Thyroid gland (tissue), 4 donors: ENCODE measurements at places on chromosomes 5 and 9. TPM values are rescaled to one million over a fixed set of nuclear protein-coding genes. Genes with fewer than 3 reads are reported as not detected.
A peak's percentile ranks its signal among the peaks of the same experiment; 100 is the strongest.

The WWC1 gene
- total RNA-seq: 80.1 TPM

DNA sequence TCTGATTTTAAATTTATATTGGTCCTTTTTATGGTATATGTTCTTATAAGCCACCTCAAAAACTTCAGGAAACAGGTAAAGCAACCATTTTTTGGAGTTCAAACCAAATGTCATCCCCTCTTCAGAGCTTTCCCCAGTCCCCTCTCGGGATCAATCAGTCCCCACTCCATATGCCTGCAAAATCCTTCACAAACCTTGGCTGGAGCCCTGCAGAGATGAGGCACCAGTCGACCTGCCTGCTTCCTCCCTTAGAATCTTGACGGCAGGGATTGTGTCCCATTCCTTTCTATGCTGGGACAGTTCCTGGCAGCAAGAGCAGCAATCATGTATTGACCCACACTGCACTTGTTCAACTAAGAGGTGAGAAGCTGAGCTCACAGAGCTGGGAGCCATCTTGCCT lies 22.6 kb downstream of the B4GALT1 start:
- DNase-seq: no peak

GRCh38 chr5:139062910-139063663 lies 135.1 kb downstream of the SIL1 start:
- no peak for DNase-seq

The LOX gene
- 39.5 TPM for total RNA-seq

The RORB gene
- 1.8 TPM for total RNA-seq

GRCh38 chr9:96305171-96305570 lies 3.2 kb upstream of the HSD17B3 start:
- no peak for DNase-seq

- no peak for DNase-seq
Measured at GRCh38 chr5:95262933-95263660, 21.8 kb downstream of the MCTP1 start.

DNA sequence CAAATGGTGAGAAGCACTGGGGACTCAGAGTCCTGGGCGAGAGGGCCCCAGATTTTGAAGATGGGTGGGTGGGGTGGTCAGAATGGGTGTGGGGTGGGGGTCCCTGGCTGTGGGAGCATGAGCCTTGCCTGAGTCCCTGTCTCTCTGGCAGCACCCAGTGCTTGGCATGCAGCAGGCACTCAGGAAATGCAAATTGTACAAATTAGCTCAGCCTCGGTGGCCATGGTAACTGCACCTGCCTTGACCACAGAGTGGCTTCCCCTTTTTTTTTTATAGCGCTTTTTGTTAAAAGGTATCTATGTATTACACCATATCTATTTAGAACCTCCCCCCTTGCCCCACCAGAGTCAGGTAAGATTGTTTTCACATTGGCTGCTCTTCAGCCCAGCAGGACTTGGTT lies 19.2 kb upstream of the PITX1 start:
- no peak for DNase-seq

- no peak for DNase-seq
Measured at GRCh38 chr5:148799737-148800527, 26.5 kb upstream of the ADRB2 start.

The SPINK6 gene
- total RNA-seq: not detected

The PCDHA8 gene
- 0.93 TPM for total RNA-seq

The BHMT gene
- 1.2 TPM for total RNA-seq

DNA sequence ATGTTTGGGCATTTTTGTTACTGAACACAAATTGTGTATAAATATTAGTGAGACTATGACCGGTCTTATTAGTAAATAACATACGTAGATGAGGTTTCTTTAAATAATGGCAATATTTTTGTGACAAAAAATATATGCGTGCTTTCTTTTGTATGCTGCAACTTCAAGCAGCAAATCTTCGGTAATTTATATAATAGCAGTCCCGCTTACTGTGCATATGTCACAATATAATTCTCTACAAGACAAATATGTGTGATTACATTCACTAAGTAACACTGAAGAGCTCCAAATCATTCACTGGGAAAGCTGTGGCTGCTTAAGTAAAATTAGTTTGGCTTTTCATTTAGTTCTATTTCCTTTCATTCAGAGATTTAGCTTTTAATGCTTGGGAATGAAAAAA lies 376.0 kb downstream of the CYLC2 start:
- no peak for DNase-seq

DNA sequence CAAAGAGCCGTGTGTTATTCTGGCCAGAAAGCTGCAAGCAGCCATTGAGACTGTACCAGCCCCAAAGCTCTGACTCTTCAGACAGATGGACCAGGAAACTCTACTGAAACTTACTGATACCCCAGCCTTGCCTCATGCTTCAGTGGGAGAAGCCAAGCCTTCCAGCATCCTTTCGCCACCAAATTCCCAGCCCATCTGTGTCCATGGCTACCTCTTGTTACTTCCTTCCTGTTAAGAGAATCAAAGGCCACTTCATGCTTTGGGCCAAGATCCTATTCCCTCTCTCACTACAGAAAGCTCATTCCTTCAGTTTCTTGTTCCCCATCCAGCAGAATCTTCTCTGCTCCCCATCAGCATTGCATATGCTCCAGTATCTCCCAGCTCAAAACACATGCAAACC lies 46.9 kb upstream of the FREM1 start:
- DNase-seq: no peak

GRCh38 chr5:172816925-172817562 lies 17.0 kb upstream of the ERGIC1 start:
- no peak for DNase-seq

DNA sequence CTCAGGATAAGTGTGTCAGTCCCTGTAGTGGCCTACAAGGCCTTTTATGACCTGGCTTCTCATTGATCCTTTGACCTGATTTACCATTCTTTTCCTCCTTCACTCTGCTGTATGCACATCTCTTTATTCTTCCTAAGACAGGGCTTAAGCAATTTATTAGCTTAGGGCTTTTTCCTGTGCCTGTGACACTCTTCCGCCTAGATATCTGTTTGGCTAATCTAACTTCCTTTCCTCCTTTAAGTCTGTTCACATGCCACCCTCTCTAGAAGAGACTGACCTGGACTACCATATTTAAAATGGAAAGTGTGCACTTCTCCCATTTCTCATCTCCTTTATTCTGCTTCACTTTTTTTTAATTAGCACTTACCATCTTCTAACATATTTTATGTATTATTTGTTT lies 29.1 kb downstream of the FOCAD start:
- DNase-seq: no peak

DNA sequence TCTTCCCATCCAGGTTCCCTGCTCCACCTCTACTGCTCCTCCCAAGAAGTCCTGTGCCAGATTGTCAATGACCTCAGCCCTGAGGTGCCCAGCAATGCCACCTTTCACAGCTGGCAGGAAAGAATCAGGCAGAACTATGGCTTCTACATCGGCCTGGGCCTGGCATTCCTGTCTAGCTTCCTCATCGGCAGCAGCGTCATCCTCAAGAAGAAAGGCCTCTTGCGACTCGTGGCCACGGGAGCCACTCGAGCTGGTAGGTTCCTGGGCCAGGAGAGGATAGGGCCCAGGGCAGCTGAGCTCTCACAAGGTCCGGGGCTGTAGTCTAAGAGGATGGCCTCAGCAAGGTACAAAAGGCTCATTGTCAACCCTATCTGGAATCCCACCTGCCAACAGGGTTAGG lies 3.1 kb downstream of the NIPAL4 start:
- no peak for DNase-seq

GRCh38 chr5:121175986-121176385 lies 675.7 kb upstream of the FTMT start:
- DNase-seq: no peak

- no peak for DNase-seq
Measured at GRCh38 chr9:134723037-134723436, 81.4 kb downstream of the COL5A1 start.

The EQTN gene
- not detected for total RNA-seq

DNA sequence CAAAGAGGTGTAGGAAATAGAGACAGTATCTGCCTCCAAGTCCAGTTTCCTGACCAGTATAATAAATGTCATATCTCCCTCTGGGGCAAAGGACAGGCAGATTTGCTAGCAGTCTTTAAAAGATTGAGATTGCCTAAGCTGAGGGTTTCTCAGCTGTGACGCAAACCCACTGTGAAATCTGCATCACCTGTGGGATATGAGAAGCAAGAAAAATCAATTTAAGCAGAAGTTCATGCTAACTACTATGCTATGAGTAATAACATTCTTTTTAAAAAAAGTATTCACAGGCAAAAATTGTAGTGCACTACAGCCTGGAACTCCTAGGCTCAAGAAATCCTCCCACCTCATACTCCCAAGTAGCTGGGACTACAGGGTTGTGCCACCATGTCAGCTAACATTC lies 168.1 kb upstream of the POC5 start:
- DNase-seq: no peak

DNA sequence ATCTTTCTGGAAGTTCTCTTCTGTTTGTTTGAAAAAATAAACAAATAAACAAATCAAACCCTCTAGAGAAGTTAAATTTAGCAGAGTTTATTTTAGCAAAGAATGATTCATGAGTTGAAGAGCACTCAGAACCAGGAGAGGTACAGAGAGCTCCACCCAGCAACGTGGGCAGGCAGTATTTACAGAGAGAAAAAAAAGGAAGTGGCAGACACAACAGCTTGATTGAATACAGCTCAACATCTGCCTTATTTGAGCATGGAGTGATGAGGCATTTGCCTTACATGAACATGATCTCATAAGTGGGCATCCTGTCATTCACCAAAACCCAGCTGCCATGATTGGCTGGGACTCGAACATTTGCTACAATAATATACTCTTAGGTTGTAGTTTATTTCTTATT lies 381.6 kb upstream of the ADAMTS16 start:
- peak; percentile 10 for DNase-seq

The FBN2 gene
- total RNA-seq: 3.9 TPM

DNA sequence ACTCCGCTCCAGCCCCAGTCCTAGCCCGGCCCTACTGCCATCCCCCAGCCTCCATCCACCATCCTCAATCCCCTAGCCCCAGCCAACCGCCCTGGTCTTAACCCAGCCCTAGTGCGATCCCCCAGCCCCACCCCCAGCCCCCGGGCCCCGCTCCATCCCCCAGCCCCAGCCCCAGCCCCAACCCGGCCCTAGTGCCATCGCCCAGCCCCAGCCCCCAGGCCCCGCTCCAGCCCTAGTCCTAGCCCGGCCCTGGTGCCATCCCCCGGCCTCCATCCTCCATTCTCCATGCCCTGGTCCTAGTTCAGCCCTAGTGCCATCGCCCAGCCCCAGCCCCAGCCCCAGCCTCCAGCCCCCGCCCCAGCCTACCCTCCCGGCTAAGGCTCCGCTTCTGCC lies 398 bp downstream of the TOR1A start:
- DNase-seq: no peak

- no peak for DNase-seq
Measured at GRCh38 chr5:133240425-133241091, 188.7 kb downstream of the HSPA4 start.

- DNase-seq: no peak
Measured at GRCh38 chr5:135543001-135543484, 7.3 kb upstream of the NEUROG1 start.

DNA sequence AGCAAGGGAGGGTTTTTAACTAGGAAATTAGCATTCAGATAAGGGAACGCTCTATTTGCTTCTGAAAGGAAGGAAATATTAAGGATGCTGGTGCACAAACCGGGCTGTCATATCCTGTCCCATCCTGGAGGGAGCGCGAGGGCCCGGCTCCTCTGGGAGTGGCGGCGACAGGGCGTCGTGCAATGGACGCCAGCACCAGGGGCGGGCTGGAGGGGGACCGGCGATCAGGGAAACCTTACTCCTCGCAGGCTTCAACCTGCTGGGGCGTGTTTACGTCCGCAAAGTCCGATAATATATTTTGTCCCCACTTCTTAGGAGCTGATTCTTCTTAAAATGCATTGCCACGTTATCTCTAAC lies 197.1 kb upstream of the TBCA start:
- no peak for DNase-seq

The DAPK1 gene
- total RNA-seq: 76.2 TPM

The RARS1 gene
- total RNA-seq: 87.9 TPM

DNA sequence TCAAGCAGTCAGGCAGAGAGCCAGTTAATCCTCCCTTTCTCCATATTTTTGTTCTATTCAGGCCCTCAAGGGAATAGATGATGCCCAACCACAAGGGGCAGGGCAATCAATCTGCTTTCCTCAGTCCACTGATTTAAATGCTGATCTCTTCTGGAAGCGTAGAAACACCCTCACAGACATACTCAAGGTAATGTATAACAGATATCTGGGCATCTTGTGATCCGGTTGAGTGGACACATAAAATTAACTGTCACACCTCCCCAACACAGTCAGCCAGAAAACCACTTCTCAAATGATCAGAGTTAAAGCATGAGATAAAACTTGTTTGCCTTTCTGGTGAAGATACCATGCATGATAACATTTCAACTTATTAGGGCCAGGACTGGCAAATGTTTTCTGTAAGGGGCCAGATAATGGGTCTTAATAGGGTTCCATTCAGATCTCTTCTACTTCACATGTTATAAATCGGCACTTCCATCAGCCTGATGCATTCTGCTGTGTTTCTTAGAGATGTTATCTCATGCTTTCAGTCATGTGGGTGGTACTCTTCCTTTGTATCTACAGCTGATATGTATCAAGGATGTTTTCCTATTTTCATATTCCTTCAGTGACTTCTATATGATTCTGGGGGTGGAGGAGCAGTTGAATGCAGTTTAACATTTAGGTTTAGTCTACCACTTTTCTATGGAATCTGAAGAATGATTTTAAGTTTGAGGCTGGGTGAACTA lies 58.9 kb upstream of the CNTLN start:
- no peak for DNase-seq

- DNase-seq: no peak
Measured at GRCh38 chr9:119898316-119898715, 529.1 kb upstream of the BRINP1 start.

The IL3 gene
- total RNA-seq: not detected

DNA sequence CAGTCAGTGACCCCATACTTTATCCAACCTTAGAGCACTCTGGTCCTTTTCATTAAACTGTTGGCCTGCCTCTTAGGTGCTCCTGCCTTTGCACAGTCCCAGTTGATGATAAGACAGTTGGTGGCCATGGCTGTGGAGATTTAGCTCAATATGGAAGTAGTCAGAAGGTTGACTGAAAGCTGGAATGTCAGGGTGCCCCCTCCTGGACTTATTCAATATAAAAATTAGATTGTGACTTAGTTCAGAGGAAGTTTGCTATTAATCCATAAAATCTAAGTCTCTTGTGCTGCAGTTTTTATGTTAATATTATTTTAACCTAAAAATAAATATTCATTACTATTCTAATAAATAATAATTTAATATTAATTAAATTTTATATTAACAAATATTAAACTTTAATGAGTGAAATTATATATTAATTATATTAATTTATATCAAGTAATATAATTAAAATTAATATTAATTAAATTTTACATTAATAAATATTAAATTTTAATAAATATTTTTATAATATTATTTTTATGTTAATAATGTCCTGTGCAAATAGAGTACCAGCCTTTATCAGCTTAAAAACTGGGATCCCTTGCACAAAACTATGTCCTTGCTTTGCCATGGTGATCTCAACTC lies 77.7 kb upstream of the ADAMTSL1 start:
- DNase-seq: peak; percentile 5

DNA sequence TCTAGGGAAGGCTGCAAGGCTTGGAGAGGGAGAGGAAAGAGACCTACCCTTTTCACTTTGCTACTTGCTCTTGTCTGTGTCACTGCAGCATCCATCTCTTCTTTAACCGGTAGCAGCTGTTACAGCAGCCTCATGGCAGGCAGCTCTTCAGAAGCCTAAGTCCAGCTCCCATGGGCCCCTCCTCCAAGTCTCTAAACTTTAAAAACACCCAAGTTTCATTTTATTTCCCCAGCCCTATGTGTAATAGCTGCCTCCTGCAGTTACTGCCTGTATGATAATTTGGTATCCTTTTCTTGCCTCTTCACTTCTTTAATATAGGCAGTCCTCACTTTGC lies 313.1 kb upstream of the PIK3R1 start:
- no peak for DNase-seq

The PTPDC1 gene
- total RNA-seq: 25.2 TPM
